M059J (cell line): ENCODE measurements at places on chromosomes 7 and 10.

GRCh38 chr10:28879875-28880682 is 202.8 kb downstream of the BAMBI start:
- no peak for DNase-seq

GRCh38 chr7:151313857-151314256 is 27.8 kb upstream of the NUB1 start:
- peak; percentile 59 for DNase-seq

GRCh38 chr10:58282615-58283014 is 13.7 kb downstream of the CISD1 start:
- no peak for DNase-seq

DNA sequence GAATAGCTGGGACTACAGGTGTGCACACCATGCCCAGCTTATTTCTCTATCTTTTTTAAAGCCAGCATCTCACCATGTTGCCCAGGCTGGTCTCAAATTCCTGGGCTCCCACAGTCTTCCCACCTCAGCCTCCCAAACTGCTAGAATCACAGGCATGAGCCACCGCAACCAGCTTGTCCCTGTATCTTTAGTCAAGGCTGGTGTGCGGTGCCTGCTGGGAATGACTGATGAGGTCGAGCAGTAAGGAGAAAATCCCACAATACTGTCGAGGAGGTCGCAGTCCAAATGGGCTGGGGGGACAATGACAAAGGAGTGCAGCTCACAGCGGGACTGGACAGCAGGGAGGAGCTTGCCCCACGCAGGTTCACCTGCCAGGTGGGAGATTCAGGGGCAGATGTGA is 50.2 kb upstream of the CALN1 start:
- DNase-seq = no peak

- no peak for DNase-seq
Observed at GRCh38 chr10:27457966-27458365, 46.1 kb upstream of the RAB18 start.

DNA sequence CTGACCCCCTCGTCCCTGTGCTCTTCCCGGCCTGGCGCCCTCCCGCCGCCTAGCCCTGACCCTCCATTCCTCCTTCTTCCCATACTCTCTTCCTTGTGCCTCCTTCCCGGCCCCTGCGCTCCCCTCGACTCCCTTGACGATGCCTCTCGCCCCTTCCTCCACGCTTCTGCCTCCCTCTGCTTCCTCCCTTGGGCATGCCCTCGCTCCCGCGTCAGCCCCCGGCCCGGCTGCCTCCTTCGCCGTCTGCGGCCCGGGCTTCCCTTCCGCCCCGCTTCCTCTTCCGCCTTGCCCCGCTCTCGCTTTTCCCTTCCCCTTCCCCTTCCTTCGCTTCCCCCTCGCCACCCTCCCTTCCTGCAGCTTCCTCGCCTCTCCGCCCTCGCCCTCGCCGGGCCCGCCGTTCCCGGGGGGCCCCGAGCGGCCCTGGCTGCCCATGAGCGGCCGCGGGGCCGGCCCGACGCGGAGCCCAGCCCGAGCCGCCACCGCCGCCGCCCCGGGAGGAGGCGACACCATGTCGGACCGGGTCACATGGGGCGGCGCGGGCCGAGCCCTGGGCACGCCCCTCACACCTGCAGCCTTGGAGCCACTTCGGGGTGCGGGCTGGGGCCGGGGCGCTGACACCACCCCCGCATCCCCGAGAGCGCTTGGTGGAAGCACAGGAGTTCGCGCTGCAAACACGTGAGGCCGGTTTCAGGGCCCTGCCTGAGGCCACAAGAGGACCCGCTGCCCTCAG is at the start of gene FBXW4:
TSS of gene FBXW4 (minus strand) at position 497 of the 730 bp plus-strand sequence. CDS start at position 432, 65 bp downstream.
- DNase-seq = peak; percentile 42

GRCh38 chr10:53447576-53447975 is 675.0 kb upstream of the MBL2 start:
- no peak for DNase-seq

GRCh38 chr7:67821116-67821515 is 824.5 kb downstream of the TYW1 start:
- DNase-seq = peak; percentile 83

GRCh38 chr10:15433850-15434537 is 62.9 kb upstream of the FAM171A1 start:
- peak; percentile 44 for DNase-seq

- DNase-seq = no peak
Observed at GRCh38 chr7:126657599-126658358, 595.0 kb downstream of the GRM8 start.

- no peak for DNase-seq
Observed at GRCh38 chr10:20888620-20889330, 8.3 kb downstream of the NEBL start.

GRCh38 chr7:47571331-47572093 is 10.4 kb downstream of the TNS3 start:
- peak; percentile 98 for DNase-seq

GRCh38 chr7:117322741-117323304 is at the start of gene WNT2:
Gene WNT2, minus strand, starts transcription at chr7:117323058. Its CDS starts 69 bp downstream, at chr7:117322989.
- DNase-seq = no peak
